ENCODE measurements at places on chromosomes 12 and 14. TPM values are rescaled to one million over a fixed set of nuclear protein-coding genes. Genes with fewer than 3 reads are reported as not detected.
A peak's percentile ranks its signal among the peaks of the same experiment; 100 is the strongest.

Gene CLMN
- 33.5 TPM for total RNA-seq

Gene RASAL1
- total RNA-seq: 0.65 TPM

Gene FOXA1
- 31.7 TPM for total RNA-seq

Gene CACNB3
- 33.1 TPM for total RNA-seq

Gene HCAR3
- total RNA-seq: 2.5 TPM

Gene RD3L
- not detected for total RNA-seq

Gene PPP2R5E
- total RNA-seq: 42.5 TPM

Gene STYK1
- 1.0 TPM for total RNA-seq

Gene INHBE
- total RNA-seq: 0.12 TPM

Gene ZDHHC22
- not detected for total RNA-seq

Gene ARL6IP4
- 186 TPM for total RNA-seq

DNA sequence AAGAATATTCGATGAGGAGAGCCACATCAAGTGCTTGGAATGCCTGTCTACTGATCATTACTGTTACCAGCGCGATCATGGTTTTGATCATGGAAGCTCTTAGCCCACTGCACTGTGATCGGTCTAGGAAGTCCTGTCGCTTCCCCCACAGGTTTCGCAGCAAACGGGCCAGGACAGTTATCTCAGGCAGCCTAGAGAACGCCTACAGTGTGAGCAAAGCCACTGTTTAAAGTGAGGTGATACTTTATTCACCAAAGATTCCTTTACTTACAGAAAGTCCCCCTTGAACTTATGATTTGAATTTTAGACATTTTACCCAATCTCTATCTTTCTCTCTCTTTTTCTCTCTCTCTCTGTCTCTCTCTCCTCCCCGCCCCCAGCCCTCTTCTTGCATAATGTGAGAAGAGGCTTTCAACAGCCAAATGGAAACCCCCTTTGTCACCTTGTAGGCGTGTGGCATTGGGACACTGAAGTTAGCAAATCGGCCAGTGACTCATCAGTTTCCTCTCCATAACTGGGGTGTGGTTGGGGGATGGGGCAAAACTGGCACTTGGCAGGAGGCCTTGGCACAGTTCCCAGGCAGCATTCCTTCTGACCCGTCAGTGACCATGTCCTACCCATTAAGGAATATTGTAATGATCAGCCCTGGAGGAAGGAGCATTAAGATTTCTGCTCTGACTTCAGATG is 214.8 kb downstream of the CHST11 start:
- peak; percentile 70 for DNase-seq

GRCh38 chr12:115210533-115211252 is 526.7 kb upstream of the TBX3 start:
- no peak for DNase-seq

GRCh38 chr14:34770901-34771300 is 56.5 kb upstream of the CFL2 start:
- DNase-seq: no peak

DNA sequence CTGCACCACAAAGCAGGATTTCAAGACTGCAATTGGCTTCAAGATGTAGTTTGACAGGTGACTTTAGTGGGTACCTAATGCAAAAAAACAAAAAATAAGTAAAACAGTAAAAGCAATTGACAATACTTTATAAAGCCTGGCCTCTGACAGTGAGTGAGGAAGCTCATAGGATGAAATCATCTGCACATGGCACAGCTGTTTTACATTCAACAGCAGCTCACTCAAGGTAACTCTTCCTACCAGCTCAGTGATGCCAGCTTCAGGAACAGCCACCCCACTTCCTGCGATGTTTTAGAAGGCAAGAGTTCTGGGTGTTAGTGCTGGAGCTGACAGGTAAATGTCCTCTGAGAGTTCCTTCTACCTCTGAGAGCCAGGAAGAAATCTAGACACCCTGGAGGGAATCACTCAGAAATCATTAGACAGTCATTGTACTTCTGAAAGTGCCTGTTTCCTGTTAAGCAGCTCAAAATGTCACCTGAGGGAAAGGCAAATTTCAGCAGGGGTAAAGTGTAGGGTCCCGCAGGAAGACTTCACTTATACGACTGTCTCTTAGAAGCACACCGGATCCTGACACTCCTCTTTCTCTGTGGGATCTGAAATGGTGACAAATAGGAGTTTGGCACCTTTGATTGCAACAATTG is 99.9 kb downstream of the FOXN3 start:
- no peak for DNase-seq

DNA sequence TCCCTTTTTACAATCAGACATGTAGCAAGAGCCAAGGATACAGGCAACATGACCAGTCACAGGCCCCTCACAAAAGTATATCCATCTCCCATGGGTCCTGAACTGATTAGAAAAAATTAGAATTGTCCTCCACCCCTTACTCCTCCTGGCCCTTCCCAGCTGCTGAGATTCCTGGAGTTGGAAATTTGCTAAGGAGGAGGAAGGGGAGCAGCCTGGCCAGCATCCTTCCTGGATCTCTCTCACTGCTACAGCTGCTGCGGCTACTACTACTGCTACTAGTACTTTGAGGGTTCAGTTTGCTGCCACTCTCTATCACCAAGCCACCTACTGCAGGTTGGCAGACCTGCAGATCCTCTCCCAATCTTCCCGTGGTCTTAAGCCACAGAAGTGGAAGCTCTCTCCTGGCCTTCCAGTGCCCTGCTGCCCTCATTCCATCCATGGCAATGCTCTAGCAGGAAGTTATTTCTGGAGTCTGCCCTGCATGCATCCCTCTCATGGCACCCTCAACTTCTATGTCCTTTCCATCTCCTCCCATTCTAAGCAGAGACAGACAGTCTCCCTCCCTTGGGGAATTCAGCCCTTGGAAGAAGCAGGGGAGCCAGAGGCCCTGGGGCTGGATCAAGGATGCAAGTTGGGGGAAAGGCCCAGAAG is 1.0 kb downstream of the ITGA7 start:
- no peak for DNase-seq

GRCh38 chr14:95871531-95871930 is 5.1 kb upstream of the TUNAR start:
- no peak for DNase-seq

- no peak for DNase-seq
Observed at GRCh38 chr12:93186131-93186530, 191.6 kb upstream of the NUDT4 start.

- DNase-seq: no peak
Observed at GRCh38 chr14:49959822-49960408, 67.0 kb downstream of the ARF6 start.

DNA sequence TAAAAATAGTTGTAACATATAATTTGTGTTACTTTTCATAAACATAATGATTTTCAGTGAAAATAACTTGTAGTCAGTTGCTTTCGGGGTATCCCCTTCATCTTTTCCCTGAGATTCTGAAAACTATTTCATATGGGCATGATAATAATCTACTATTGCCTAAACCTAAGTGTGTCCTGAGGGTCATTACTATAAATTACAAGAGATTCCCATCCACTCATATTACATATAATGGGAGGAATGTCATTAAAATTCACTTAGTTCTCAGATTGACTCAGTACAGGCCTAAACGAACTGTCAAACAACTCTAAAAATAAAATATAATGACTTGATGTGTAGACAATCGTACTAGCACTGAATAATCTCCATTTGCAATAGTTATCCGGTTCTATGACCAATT is 72.7 kb downstream of the PTPRR start:
- DNase-seq: no peak

DNA sequence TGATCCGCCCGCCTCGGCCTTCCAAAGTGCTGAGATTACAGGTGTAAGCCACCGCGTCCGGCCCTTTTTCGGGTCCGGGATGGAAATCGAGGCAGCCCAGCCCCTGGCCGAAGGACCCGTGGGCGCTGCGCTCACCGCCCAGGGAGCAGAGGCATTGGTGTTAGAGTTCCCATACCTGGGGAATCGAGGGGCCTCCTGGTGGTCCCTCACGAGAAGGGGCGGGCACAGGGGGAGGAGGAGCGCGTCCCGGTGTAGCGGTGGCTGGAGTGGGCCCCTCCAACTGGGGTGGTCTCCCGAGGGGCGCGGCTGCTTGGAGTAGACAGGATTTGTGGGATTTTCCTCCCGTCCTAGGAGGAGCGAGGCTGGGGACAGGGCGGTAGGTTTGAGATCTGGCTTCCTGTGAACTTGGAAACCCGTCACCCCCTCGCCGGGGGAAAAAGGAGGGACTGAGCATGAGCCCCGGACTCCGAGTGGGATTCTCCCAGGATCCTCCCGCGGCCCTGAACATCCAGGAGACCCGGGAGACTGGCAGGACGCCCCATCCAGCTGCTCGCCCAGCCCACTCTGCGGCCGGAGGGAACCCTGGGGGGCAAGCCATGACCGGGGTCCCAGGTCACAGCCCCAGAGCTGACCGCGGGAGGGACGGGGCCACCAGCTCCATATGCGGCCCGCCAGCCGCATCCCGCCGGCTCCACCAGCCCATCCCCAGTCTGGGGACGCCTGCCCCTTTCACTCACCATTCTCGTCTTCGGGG is 70.9 kb downstream of the ASCL4 start:
- no peak for DNase-seq

DNA sequence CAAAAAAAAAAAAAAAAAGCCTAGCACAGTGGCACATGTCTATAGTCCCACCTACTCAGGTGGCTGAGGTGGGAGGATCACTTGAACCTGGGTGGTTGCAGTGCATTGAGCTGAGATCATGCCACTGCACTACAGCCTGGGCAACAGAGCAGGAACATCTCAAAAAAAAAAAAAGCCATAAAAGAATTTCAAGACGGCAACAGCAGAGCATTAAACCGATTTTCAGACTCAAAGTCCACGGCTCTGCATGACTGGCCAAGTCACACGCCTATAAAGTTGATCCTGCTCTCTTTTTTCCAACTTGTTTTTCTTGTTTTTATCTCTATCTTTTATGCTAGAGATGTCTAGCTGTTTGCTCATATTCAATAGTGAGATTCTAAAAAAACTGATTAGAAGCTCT is 45.3 kb downstream of the FBXO34 start:
- no peak for DNase-seq

DNA sequence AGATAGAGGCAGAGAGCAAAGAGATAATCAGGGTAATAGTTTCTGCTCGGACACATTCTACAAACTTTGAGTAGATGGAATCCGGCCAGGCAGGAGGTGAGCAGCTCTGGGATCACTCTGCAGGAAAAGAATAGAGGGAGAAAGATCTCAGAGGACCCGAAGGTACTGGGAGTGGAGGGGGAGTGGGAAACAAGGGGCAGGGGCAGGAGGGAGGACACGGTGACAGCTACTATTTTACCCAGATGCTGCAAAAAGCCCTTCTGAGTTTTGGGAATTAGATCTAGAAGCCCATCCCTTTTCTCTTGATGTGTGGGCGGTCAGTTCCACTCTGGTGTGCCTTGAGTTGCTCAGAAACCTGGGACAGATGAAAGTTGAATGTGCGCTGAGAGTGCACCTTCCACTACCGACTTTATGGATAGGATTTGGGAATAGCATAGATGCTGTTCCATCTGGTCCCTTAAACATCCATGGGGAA is 556 bp downstream of the GPRC5A start:
- DNase-seq: no peak
